Mesendoderm (in vitro differentiated cells): ENCODE measurements at places on chromosomes 2 and 18.
A peak's percentile ranks its signal among the peaks of the same experiment; 100 is the strongest.

DNA sequence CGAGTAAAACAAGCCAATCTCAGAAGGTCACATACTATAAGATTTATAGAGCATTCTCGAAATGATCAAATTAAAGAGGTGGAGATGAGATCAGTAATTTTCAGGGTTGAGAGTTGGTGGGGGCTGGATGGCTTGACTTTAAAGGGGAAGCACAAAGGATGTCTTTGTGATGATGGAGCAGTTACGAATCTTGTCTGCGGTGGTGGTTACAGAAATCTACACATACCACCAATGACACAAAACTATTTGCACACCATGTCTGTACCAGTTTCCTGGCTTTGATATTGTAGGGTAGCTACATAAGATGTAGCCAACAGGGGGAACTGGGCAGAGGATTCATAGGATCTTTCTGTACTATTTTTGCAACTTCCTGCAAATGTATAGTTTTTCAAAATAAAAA lies 190.6 kb upstream of the SMIM21 start:
- DNase-seq = no peak

DNA sequence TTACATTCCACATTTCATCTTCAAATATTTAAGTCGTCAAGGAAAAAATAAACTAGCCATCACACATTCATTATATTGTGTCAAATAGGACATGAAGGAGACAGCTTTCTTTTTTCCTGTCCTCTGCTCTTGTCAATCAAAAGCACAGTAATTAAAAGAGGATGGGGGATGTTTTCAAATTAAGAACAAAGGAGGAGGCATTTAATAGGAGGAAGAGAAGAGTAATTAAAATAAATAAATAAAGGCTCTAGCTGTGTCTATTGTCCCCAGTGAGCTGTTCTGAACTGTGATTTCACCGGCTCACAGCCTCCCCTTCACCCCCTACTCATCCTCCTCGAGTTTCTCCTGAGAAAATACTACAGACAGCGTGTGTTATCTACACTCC lies 1377.1 kb upstream of the PIK3C3 start:
- DNase-seq = no peak

DNA sequence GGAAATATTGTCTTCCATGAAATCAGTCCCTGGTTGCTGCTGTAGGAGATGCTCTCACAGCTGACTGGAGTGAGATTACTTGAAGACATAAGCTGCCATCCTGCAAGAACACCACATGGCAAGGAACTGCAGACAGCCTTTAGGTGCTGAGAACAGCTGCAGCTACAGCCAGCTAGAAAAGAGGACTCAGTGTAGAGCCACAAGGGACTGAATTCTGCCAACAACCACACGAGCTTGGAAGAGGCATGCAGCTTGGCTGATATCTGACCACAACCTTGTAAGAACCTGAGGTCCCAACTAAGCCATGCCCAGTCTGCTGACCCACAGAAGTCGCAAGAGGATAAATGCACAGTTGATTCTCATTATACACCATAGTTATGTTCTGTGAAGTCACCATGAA lies 181.8 kb upstream of the ARL4C start:
- DNase-seq = no peak

DNA sequence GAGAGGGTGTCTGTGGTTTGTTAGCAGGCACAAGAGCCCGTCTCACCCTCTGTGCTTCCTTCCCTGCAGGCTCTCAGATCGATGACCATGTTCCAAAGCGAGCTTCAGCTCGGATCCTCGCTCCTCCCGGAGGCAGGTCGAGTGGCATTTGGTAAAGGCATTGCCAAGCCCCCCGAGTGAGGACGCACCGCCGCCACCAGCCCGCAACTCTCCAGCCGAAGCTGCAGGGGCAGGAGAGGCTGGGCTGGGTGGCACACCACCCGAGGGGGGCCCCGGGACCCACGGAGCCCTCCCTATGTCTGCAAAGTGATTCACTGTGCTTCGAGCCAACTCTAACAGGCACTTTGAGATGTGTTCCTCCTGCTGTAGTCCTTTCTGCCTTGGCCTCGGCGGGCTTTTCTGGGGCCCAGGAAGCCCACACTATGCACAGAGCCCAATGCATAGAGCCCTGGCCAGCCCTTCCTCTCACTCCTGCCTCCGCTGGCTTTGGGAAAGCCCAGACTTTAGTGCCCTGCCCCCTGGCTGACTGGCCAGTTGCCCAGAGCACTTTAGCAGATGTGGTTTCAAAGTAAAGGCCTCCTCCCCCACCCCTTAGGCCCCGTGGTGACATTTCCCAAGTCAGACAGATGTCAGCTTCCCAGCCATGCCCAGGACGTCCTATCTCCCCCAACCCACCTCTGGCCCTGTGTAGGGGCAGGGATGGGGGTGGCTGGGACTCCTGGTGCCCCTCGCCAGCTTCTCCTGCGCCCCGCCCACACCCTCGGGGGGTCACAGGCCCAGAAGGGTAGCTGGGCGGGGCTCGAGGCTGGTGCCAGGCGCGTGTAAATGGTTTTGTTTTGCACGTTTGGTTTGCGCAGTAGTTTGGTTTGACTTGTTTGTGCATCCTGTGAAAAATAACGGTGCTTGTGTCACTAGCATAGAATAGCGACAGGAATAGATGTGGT lies 23.3 kb upstream of the MAPRE3 start:
- no peak for DNase-seq

DNA sequence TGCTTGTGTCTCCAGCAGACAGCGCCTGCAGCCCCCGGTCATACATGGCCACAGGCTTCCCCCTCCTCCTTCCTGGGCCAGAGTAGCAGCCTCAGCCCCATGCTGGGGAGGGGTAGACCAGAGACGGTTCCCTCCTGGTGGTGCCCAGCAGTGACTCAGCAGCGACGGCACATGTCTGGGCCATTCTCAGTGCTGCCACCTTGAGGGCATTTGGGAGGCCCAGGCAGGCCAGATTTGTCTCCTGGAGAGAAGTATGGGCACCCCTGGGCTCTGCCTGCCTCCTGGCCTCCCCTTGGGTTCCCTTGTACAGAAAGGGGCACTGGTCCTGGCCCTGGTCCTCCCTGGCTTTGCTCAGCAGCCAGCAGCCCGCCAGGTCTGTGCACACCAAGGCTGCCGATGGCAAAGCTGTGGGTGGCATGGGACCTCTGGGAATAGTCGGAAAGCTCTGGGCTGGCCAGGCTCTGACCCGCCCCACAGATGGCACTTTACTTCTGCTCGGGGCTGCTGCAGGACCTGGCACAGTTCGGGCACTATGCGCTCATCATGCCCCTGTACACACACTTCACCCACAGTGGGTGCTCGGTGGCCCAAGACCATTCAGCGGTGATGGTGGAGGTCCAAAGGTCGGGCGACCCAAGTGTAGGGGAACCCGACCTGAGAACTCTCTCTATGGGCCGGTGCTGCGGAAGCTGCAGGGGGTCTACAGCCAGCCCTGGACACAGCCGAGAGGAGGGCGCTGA lies 11.4 kb upstream of the ALPI start:
- peak; percentile 85 for DNase-seq

DNA sequence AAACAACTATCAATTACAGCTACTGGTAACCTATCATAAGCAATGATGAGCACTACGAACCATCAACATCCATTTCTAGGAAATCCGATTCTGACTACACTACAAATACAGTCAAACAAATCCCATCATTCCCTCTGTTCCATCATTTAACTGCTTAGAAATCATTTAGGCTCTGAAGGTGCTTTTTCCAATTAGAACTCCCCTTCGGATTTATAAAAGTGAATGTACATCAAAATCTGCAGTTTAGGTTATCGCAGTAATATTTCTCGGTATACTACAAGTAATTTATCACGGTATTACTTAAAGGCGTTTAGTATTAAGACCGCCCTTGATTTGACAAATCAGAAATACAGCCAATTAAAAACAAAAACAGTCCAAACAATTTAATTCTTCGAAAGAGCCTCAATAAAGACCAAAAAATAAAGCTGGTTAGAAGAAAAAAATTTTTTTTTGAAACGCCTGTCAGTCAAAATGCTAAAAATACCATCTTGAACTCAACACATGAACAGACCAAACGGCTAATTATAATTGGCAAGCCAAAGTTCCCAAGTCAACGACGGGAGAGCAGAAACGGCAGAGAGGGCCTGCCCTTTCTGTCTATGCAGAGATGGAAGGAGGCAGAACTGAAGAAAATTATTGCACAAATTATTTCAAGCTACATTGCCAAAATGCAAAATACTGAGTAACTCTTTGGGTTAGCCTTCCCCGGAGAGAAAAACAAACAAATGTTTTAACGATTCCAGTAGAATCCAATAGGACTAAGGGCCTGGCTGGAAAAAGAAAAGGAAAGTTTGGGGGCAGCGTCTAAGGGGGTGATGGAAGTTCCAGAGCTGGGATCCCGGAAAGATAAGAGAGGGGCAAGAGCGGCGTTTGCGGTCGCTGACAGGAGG lies 1.2 kb downstream of the VPS54 start:
- DNase-seq = peak; percentile 31

GRCh38 chr2:45291296-45291701 lies 282.0 kb upstream of the SIX2 start:
- no peak for DNase-seq

DNA sequence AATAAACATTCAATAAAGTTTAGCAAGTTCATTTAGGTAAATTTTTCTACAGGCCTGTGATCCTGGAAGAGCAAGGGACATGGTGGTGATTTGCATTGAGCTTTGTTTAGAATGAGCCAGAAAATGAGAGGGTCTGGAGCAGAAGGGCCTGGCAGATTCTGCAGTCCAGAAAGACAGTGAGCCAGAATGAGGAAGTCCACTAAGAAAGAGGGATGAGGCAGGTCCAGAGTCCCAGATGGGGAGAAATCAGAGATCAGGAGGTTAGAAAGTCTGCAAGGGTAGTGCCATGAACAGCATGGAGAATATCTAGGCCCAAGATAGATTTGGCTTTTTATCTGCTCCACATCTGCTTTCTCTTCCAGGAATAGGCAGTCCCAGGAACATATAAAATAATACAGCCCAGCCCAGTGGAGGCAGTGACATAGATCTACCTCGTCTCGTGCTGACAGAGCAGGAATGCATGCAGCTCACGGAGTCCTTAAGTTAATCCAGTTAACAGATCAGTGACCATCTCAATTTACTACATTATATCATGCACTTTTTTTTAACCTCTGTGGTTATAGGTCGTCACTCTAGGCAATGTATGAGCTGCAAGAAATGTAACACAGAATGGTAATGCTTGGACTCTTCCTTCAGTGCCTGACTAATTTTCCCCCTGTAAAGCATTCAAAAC lies 429.0 kb downstream of the SUCLG1 start:
- DNase-seq = no peak
